ENCODE measurements at places on chromosomes 7 and 10.

- no peak for DNase-seq
These were observed 9.4 kb downstream of the TSPAN15 start for GRCh38 chr10:69460576-69461242.

DNA sequence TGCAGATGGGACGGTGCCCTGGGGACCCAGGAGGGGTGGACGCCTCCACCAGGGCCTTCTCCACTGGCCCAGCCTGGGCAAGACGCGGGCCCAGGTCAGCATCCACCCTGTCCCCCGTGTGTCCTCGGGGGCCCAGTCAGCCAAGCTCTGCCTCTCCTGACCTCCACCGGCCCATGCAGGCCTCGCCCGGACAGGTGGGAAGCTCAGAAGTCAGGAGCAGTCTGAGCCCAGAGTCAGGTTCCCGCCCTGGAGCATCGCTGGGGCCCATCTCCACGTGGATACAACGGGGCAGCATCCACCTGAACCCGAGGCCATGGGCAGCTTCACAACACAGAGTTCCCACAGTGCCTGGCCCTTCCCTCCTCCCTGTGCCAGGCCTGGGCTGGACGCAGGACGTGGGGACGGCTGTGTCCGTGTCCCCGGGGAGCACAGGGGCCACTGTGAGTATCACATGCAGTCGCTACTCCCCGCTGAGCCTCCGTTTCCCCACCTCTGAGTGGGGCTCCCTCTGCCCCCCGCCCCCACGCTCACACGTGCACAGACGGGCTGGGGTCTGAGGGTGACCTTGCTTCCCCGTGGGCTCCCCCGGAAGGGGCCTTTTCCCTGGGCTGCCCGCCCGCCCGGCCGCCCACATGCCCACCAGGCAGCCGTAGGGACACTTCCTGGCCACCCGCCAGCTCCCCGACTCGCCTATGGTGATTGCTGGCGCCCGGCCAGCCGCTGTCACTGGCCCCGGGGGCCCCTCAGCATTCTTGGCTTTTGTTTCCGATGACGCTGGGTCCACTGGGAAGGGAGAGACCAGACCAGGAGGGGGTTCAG is 64.3 kb downstream of the PDGFA start:
- no peak for DNase-seq

DNA sequence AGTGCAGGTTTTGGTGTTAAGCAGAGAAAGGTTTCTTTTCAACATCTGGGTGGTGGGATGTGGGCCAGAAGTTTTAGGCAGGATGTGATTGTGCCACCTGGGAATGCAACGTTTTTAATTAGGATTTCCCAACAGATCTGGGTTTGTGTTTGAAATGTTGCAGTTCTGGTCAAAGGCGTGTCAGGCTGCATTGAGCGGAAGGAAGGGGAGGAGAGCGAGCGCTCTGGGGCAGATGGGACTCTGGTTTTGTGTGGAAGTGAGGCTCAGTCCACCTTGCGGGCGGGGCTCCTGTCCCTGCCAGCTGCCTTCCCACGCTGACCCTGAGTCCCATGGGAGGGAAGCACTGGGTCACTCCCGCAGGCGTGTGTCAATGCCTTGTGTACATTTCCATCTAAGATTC is 767.7 kb downstream of the KCNMA1 start:
- DNase-seq: no peak

GRCh38 chr7:43114458-43114780 is 2.0 kb downstream of the HECW1 start:
- no peak for DNase-seq

DNA sequence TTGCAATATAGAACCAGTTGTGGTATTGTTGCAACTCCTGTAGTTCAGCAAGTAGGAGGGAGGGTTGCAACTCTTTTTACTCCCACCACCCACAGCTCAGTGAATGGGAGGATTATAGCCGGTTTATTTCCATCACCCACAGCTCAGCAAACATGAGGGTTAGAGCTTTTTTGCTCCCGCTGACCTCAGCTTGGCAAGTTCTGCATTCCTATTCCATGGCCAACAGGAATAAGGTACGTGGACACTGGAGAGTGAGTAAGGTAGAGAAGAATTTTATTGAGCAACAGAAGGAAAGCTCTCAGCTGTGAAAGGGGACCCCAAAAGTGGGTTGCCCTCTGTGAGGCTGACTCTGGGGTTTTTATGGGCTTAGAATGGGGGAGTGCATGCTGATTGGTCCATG is 167.1 kb upstream of the SMIM30 start:
- DNase-seq: no peak

DNA sequence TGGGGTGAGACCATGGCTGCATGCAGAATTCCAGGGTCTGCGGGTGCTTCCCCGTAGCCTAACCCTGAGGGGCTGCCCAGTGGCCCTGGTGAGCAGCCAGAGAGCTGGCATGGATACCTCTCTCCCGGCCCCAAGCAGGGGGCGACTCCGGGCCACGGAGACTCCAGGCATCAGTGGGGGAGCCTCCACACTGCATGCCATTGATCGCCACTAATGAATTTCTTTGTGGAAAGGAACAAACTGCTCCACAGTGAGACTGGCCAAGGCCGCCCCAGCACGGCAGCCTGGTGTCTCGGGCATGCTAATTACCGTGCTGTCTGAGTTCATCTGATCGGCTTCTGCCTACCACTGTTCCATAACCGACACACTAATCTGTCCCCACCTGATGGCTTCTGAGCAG is 184.4 kb downstream of the GRID1 start:
- DNase-seq: no peak

DNA sequence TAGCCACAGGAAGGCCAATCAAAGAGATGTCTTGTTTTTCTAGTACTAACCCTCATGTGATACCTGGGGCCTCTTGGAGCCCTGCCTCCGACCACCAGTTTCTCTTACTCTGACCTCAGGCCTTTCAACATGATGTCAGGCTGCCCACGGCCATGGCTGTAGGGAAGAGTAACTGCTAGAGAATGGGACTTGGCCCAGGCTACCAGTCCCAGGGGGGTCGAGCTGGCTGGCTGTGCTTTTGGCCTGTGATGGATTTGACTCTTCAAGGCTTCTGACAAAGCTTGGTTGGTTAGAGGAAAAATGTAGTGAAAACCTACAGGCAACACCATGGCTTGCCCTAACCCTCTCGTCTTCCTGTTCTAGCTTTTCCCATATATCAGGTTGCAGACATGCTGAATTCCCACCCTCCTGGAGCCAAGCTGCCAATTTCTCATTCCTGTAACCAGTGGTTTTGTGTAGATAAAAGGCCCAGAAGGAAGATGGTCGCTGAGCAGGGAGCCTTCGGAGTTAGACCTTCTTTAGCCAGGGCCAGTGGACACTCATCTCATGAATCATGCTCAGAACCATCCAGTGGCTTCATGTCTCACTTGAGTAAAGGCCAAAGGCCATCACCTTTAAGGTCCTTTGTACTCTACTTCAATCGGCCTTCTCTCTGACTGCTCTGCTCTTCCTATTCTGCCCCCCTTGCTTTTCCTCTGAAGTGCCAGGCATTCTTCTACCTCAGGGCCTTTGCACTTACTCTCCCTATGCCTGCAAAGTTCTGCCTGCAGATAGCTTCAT is 19.7 kb downstream of the SUFU start:
- no peak for DNase-seq

GRCh38 chr7:110835218-110835617 is 255.7 kb upstream of the LRRN3 start:
- no peak for DNase-seq

GRCh38 chr10:56091872-56092271 is 269.2 kb downstream of the ZWINT start:
- DNase-seq: no peak

GRCh38 chr7:107528461-107528860 is 35.3 kb downstream of the COG5 start:
- no peak for DNase-seq

GRCh38 chr7:129858490-129858889 is 94.3 kb downstream of the UBE2H start:
- DNase-seq: no peak

DNA sequence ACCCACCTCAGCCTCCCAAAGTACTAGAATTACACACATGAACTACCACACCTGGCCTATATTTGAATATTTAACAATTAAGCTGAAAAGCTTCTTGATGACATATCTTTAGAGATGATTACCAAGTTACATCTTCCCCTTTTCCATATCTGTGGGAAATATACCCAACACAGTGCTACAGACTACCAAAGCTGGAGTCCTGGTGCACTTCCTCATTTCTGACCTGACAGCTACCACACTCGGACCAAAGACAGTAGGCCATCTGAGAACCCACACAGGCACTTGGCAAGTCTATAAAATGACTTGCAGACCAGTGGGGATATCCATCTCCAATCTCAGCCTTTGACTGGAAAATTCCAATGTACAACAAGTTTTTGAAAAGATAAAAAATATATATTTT is 270.4 kb upstream of the KLF14 start:
- no peak for DNase-seq

DNA sequence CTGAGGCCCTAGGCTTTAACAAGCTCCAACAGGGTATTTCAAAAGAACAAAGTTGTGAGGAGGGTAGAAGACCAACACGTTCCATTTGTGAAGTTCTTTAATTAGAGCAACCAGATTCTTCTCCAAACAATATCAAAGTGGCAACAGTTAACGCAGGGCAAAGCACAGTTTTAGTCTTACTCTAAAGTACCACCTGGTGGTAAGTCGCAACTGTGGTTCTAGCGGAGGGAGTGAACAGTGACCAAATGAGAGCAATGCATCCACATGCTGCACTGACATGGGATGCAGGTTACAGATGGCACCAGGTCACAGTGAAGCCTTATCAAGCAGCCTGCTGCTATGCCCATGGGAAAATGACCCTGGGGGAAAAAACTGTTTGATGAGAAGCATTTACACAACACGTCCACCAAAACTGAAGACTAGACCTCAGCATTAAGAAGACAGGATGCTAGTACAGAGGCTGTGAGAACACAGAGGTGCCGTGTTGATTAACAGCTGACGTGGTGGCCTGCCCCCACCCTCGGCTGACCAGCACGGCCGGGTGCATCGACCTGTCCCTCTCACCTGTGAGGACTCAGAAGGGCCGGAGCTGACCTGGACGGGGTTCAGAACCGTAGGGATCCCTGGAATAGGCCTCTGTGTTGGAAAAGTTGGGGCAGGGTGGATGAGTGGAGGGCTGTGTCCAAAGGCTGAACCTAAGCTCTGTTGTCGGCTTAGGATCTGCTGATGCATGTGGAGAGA is 211.2 kb downstream of the GLI3 start:
- no peak for DNase-seq

- DNase-seq: no peak
These were observed 67.1 kb upstream of the PRR15 start for GRCh38 chr7:29496355-29497020.

DNA sequence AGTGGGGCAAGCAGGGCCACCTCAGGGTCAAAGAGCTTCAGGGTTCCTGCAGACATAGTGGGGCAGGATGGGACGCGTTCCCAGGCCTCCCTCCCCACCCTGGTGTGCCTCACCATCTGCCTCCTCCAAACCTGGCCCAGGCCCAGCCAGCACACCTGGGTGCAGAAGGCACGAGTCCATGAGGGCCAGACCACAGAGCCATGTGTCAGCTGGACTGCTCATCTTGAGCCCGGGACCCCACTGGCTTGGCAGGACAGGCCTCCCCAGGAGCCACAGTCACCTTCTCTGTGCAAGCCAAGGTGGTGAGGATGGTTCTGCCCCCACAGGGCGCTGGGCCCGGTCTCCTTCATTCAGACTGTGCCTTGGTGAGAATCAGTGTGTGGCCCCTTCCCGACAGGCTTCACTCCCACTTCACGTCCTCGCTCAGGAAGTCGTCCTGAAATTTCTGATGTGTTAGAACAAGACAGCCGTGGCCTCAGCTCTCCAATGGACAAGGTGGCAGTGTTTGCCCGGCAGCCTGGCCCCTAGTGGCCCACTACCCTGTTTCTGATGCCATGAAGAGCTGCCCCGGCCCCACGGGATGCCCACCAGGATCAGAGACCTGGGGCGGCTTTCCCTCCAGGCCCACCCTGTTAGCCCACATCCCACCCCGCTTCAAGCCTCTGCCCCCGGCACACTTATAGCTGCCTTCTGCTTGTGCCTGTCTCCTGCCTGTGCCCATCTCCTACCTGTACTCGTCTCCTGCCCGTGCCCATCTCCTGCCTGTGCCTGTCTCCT is 59.6 kb upstream of the EBF3 start:
- DNase-seq: no peak

DNA sequence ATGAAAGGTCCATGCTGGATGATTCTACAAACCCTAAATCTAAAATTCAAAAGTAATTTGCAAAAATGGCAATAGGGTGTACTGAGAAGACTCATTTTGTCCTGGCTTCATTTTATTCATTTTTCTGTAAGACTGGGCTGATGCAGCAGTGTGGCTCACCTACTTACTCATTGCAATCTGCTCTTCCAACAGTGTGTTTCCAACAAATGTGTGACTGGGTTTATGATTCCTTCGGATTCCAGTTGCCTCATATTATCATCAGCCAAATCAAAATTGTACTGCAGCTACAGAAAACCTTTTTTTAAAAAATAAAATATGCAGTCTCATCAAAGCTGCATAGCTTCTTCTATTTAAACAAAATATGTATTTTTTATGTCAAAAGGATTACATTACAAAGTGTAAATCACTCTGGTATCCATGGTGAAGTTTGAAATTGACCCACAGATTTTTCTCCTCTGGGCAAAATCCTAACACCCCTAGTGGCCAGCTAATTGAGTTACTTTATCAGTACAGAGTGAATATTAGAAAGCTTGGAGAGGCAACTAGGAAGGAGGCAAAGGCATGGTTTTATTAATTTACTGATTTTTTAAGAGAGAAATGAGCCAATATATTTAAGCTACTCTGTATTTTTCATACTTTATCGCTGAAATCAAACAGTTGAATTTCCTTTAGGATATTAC is 390.3 kb downstream of the MAGI2 start:
- no peak for DNase-seq

- no peak for DNase-seq
These were observed 161.5 kb downstream of the MTERF1 start for GRCh38 chr7:91719008-91719407.

- DNase-seq: no peak
These were observed 33.5 kb upstream of the SLC26A3 start for GRCh38 chr7:107836237-107837144.

DNA sequence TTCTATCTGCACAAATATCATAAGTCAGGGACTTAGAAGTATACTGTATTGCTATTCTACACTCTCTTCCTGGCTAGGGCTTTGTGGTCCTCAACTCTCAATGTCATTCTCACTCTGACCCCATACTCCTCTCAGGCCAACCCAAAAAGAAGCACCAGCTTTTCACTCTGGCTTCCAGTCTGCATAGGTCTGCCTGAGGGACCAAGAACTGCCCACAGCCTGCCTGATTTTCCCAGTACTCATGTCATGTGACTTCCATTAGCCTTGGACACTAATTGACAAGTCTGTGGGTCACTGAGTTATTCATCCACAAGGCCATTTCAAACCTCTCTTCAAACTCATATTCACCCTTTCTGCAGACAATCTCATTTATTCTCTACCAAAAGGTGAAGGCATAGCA is 19.8 kb downstream of the PMPCB start:
- no peak for DNase-seq

Data from germinal center (tissue), 1 donor.